ENCODE measurements at places on chromosomes 2 and 18. TPM values are rescaled to one million over a fixed set of nuclear protein-coding genes. Genes with fewer than 3 reads are reported as not detected.

Gene ESPNL
- total RNA-seq: 2.5 TPM

Gene DHRS9
- 2.7 TPM for total RNA-seq

Gene GREB1
- total RNA-seq: 0.52 TPM

Gene RNF152
- 36.8 TPM for total RNA-seq

Gene CFC1
- total RNA-seq: not detected

Gene HTR2B
- total RNA-seq: 37.3 TPM

Gene DNAH7
- 0.46 TPM for total RNA-seq

Gene SIX3
- not detected for total RNA-seq

Gene CHRNA1
- 0.10 TPM for total RNA-seq

Gene GPR55
- total RNA-seq: not detected

Gene SPEG
- total RNA-seq: 87.2 TPM

Gene HOXD11
- not detected for total RNA-seq

Gene NRBP1
- total RNA-seq: 108 TPM

Gene GLI2
- total RNA-seq: 10.0 TPM

Gene PLCD4
- 2.0 TPM for total RNA-seq

Gene MCFD2
- 316 TPM for total RNA-seq

Gene CTNNA2
- 0.07 TPM for total RNA-seq

Gene ZNF385B
- not detected for total RNA-seq

Gene ST6GAL2
- 0.07 TPM for total RNA-seq

Gene COLEC11
- total RNA-seq: 1.4 TPM

Gene STK36
- total RNA-seq: 39.1 TPM

Gene LOXHD1
- total RNA-seq: not detected

Gene SIX2
- total RNA-seq: 6.2 TPM

Gene PCARE
- total RNA-seq: not detected

Gene SERPINB13
- total RNA-seq: not detected

Gene INHBB
- 0.52 TPM for total RNA-seq

Gene SPR
- 27.4 TPM for total RNA-seq

Gene ELOA2
- not detected for total RNA-seq

Gene VSNL1
- 0.66 TPM for total RNA-seq

Gene GREB1L
- 1.0 TPM for total RNA-seq

Gene TSGA10
- total RNA-seq: 2.5 TPM

Gene CFAP53
- 0.46 TPM for total RNA-seq

Gene PLB1
- total RNA-seq: 1.3 TPM

Gene PLEKHH2
- total RNA-seq: 8.9 TPM

Gene DCDC2C
- not detected for total RNA-seq

Gene BUB1
- total RNA-seq: 27.0 TPM

Gene GTF2A1L
- total RNA-seq: 3.8 TPM

Gene DYSF
- 2.3 TPM for total RNA-seq

Gene MOGAT1
- total RNA-seq: not detected

Gene IL36RN
- not detected for total RNA-seq

Gene COL3A1
- total RNA-seq: 3,551 TPM

Gene FAP
- total RNA-seq: 172 TPM

Gene SMYD5
- 23.3 TPM for total RNA-seq

Gene SLC1A4
- 33.0 TPM for total RNA-seq

Measured in smooth muscle cell of the pulmonary artery (primary cell).